ENCODE measurements at places on chromosomes 16 and 17.

- no peak for DNase-seq
Measured at GRCh38 chr17:67011527-67012175, 32.7 kb upstream of the CACNG1 start.

GRCh38 chr17:80109066-80109660, 7.8 kb downstream of the GAA start:
- DNase-seq = no peak

- DNase-seq = no peak
Measured at GRCh38 chr17:39678340-39679116, 9.3 kb downstream of the PGAP3 start.

DNA sequence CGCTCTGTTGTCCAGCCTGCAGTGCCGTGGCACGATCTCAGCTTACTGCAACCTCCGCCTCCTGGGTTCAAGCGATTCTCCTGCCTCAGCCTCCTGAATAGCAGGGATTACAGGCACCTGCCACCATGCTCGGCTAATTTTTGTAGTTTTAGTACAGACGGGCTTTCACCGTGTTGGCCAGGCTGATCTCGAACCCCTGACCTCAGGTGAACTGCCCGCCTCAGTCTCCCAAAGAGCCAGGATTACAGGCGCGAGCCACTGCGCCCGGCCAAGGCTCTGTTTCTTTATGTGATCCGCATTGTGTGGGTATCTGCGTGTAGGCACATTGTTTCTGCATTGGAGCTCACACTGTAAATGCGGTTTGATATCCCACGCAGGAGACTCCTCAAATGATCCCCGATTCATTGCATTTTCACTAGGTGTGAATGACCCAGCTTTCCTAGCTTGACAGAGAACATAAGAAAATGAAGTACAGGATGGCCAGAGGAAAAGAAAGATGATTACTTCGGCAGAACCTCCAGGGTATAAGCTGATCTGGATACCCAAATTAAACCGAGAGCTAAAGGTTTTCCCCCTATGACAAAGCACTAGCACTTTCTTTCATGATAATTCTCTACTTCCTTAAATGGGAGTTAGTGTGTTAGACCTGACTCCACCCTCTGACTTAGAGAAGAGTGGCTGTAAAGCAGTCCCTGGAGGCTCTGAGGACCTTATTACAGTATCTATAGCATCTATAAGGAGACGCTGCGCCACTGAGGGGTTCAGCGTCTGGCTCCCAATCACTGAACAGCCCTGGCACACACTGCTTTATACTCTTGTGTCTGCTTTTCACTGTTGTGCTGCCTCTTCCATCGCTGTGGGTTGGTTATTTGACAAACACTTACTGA, 17.3 kb downstream of the COTL1 start:
- DNase-seq = peak; percentile 29

DNA sequence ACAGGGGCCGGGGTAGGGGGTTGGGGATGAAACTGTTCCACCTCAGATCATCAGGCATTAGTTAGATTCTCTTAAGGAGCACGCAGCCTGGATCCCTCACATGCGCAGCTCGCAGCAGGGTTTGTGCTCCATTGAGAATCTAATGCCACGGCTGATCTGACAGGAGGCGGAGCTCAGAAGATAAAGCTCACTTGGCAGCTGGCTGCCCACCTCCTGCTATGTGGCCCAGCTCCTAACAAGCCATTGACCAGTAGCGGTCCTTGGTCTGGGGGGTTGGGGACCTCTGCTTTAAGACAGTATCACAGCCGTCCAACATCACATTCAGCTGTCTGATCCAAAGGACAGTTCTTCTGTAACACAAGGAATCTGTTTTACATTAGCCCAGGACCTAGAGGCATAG, 62.5 kb downstream of the SLC39A11 start:
- DNase-seq = no peak

DNA sequence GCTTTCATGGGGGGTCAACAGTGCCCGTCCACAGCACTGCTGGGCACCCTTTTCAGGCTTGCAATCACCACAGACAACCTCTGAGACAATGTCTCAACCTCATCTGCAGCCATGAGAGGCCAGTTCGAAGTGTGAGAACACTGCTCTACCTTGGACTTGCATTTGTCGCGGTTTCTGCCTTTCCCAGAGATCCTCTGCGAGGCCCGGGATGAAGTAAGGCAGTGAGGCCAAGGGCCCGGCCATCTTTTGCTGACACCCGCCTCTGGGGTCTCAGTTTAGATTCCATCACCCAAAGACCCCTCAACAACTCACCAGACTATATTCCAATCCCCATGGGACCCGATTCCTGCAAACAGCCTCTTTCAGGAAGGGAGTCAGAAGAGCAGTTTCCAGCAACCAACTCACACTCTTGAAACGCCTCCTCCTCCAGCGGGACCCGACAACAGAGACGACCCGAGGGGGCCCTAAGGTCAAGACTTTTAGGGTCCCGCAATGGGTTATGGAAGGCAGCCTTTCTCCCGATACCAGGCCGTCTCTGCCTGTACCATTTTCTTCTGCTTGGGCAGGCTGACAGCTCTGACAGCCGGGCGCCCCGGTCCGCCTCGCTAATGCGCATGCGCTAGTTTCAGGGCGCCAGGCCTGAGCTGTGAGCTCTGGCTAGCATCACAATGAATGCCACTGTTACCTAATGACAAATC, 576.0 kb downstream of the KCNJ18 start:
- DNase-seq = no peak

- DNase-seq = no peak
Measured at GRCh38 chr16:83185902-83186301, 559.1 kb downstream of the CDH13 start.

DNA sequence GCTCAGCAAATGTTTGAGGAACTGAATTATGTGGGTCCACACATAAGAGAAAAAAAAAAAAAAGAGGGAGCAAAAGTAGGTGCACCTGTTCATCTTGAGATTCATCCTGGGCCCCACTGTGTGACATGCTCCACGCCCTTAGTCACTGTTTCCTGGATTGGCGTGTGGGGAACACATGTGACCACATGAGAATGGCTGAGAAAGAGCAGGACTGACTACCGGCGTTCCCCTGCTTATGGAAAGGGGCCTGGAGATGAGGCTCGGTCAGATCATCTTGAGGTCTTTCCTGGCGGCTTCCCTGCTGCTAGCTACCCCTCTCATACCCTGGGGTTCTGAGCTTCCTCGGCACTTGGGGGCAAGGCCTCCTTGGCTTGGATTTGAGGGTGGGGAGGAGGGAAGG, 3.9 kb downstream of the DEXI start:
- DNase-seq = no peak

All from NCI-H1417 (cell line).